ENCODE measurements at places on chromosomes 5 and 9.

DNA sequence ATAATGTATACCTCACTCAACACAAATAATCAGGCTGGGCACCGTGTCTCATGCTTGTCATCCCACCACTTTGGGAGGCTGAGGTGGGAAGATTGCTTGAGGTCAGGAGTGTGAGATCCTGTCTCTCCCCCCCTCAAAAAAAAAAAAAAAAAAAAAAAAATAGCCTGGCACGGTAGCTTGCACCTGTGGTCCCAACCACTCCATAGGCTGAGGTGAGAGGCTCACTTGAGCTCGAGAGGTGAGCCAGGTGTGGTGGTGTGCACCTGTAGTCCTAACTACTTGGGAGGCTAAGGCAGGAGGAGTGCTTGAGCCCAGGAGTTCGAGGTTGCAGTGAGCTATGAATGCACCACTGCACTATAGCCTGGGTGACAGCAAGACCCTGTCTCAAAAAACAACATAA lies 9.6 kb upstream of the ETF1 start:
- no peak for DNase-seq

DNA sequence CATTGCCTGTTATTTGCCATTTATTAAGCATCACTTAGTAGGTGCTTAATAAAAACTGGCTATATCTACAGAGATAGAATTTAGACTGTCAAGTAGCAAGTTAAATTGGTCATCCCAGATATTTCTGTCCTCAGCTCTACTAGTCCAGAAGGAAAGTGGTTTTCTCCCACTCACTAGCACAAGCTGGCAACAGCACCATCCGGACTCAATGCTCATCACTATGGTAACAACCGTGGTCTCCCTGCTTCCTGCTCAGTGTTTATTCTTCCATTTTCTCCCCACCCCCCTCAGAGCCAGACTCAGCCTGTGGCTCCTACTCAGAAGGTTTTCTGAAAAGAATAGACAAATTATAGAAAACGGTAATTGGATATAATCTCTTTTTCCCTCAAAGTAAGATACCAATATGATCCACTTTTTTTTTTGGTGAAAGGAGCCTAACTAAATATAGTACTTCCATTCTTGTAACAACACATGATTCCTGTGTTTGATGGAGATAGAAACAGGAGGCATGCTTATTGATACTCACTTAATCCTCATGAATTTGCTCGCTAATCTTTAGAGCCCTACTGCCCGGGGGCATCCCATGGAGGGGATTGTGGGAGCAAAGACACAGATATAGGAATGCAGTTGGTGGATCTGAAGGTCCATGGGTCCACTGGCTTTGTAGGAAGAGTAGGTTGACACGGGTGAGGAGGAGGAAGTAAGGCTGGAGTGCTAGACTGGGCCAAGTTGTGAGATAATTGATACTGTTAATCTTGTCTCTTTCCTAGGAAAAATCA lies 191.4 kb downstream of the MAN2A1 start:
- no peak for DNase-seq

GRCh38 chr5:149260761-149261160 lies 10.9 kb upstream of the AFAP1L1 start:
- DNase-seq, result no peak

DNA sequence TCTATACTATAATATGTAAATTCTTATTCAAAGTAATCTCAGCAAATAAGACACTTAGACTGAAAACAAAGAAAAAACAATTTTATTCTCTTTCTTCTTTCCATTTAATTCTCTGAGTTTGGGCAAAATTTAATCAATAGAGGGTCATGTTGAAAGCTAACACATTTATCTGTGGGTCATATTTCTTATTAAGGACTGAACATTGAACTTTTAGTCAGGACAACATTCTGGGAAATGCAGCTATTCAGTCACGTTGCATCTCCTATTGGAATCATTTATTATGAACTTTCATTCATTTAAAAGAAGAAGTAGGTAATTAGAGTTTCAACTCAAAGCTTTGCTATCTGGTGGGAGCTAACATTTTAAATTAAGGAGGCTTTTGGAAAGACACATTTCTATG lies 372.5 kb downstream of the MAN2A1 start:
- no peak for DNase-seq

DNA sequence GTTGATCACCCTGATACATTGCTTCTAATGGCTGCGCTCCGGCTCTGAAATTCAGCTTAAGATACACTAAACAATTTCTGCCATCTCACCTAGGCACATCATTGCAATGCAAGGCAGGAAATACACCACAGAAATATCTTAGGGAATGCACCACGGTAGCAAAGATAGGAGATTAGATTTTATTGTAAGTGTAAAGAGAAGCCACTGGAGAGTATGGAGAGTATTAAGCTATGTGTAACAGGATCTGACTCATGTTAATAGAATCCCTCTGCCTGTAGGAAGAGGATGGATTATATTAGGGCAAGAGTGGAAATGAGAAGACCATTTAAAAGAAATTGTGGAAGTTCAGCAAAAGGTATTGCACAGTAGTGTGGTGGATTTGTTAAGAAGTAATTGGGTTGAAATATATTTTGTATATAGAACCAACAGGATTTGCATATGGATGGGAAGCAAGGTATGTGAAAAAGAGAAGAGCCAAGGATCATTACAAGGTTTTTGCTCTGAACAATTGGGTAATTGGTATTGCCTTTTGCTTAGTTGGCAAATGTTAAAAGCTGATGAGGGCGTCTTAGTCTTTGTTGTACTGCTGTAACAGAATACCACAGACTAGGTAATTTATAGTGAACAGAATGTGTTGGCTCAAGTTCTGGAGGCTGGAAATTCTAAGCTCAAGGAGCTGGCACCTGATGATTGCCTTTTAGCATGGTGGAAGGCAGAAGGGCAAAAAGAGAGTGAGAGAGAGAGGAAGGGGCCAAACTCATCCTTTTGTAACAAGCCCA lies 636.1 kb downstream of the PSAT1 start:
- DNase-seq, result no peak

DNA sequence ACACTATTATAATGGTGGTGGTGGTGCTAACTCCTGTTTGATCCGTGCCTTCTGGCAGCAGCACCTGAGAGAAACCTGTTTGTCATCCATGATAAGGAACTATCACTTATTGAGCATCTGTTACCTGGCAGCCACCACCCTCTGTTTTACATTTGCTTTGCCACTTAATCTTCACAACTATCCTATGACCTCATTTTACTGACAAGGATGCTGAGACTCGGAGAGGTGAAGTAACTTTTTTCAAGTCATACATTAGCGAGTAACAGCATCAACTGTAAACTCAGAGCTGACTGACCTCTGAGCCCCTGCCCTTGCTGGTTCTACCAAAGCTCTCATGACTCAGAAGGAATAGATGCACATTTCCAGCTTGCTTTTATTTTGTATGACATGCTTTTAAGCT lies 81.1 kb downstream of the EGFLAM start:
- no peak for DNase-seq

DNA sequence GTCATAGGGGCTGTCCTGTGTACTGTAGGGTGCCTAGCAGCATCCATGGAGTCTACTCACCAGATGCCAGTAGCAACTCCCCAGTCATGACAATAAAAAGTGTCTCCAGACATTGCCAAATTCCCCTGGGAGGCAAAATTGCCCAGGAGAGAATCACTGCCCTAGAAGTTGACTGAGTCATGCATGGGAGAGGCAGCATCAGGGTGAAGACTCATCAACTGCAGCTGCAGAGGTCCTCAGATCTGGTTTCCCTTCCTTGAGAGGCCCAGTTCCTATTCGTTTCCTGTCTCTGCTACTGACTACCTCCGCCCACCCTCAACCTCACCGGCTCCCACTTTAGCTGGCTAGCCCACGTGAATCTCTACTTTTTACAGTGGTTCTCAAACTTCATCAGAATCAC lies 88.6 kb upstream of the AGXT2 start:
- no peak for DNase-seq

DNA sequence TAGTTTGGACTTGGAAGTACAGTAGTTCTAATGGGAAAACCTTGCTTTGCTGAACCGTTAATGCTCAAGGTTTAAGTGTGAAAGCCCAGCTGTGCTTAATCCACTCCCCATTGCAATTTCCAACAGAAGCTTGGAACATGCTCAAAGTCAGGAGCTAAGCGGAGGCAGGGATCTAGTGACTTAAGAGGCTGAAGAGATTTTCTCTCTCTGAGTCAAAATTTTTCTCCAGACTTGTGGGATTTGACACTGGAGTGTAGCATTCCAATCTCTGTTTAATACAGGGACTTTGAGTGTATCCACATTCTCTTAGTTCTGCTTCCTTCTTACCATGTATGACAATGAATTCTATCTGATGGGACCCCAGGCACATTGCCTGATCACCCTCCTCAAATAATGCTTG lies 471.8 kb downstream of the KIF4B start:
- DNase-seq, result no peak

- no peak for DNase-seq
Measured at GRCh38 chr5:167629634-167630033, 661.8 kb upstream of the WWC1 start.

DNA sequence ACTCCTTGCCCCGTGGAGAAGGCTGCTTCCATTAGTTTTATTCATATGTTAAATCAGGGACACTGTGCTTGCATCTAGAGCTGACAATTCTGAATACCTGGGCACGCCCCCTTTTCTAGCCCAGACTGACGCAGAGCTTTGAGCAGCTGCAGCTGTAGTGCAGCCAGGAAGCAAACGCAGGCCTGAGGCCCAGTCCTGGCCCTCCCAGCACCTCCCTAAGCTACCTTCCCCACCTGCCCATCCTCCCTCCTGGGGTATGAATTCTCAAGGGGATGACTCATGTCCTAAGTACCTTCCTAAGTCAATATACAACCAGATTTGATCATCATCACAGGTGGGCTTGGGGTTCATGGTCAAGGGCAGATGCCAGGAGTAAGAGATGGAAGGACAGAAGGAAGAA lies 3.5 kb downstream of the PHF19 start:
- DNase-seq, result no peak

GRCh38 chr5:169808118-169808581 lies 171.1 kb downstream of the DOCK2 start:
- DNase-seq, result no peak

- no peak for DNase-seq
Measured at GRCh38 chr9:121581786-121582600, 69.4 kb upstream of the DAB2IP start.

GRCh38 chr5:155676967-155677366 lies 650.0 kb upstream of the SGCD start:
- no peak for DNase-seq

DNA sequence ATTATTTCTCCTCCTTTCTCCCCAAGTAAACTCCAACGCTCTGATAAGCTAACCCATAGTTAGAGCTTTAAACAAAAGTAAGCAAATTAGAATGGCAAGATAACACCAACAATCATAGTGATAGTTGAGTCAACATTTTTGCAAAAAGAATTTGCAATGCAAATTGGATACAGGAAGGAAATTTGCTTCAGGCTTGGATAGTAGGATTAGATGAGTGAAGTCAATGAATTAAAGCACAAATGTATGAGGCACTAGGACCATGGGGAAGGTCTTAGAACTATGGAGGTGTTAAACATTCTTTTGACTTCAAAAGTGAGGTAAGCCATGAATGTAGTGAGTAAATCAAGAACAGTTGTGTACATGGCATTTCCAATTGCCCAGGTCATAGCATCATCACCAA lies 289.8 kb upstream of the GRAMD2B start:
- no peak for DNase-seq

- DNase-seq, result no peak
Measured at GRCh38 chr9:4287386-4287785, 12.5 kb downstream of the GLIS3 start.

DNA sequence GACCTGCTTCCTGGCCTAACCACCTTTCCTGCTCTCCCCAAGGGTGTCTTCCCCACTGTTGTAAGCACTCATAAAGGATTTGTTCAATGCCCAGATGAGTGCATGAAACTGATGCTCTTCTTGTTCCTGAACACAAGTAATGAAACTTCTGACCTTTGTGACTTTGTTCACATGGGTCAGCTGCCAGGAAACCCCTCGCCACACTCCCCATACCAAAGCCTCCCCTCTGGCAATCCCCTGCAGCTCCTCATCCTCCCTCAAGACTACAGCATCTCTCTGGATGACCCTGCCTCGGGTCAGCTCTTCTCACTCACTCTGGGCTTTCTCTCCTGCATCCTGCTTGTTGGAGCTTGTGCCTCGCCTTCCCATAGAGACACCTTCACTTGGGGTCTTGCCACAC lies 72.2 kb upstream of the SPTLC1 start:
- DNase-seq, result no peak

GRCh38 chr5:150082374-150082773 lies 4.0 kb downstream of the CSF1R start:
- DNase-seq, result no peak

DNA sequence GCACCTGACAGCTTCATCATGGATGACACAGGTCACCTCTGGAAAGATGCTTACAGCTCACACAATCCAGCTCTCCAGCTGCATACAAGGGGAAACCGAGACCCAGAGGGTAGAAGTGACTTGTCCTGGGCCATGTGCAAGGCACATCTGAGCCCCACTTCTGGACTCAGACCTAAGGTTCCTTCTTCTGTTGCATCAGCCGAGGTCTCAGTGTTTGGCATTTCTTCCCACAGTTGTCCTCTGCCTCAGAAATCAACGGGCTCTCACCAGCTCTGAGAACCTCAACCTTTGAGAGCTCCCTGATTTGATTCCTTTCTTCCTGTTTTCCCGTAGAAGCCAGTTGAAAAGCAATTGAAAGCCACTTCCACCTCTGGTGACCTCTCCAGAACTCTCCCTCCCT lies 38.7 kb upstream of the COL15A1 start:
- DNase-seq, result no peak

GRCh38 chr5:64979531-64979930 lies 210.8 kb downstream of the CWC27 start:
- no peak for DNase-seq

DNA sequence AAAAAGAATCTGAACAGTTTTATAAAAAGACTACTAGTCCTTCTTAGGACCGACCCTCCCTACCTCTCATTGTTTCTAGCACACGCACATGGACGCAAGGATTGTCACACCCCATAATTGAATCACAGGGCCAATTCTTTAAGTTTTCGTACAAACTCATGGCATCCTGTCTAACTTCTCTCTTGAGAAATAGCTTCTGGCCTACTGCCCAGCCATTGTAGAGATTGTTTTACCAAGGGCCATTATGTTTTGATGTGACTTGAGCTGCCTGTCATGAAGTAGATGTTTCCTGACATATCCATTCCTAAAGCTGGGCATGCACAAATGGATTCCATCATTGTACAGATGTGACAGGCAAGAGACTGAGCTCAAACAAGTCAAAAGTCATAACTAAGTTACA lies 1672.1 kb upstream of the C9orf72 start:
- no peak for DNase-seq

DNA sequence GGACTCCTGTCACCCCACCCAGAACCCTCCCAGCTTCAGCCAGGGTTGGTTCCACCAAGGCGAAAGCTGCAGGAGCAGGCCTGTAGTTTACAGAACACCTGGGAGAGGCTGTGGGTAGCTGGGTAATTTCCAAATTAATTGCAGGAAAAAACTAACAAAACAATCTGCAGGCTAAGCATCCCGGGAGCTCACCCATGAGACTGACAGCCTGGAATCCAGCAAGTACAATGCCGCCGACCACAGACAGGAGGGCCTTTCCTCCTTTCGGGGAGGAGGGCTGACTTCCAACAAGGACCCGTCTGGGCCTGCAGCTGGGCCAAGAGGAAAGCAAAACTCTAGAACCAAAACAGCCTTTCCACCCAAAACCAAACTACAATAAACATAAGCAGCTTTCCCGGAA lies 10.3 kb downstream of the FOXE1 start:
- no peak for DNase-seq

- no peak for DNase-seq
Measured at GRCh38 chr5:6554812-6555211, 78.0 kb downstream of the NSUN2 start.

GRCh38 chr9:110605565-110605964 lies 26.0 kb upstream of the SVEP1 start:
- no peak for DNase-seq
